Regular cardiac myocyte (primary cell): ENCODE measurements at places on chromosomes 16 and 17. TPM values are rescaled to one million over a fixed set of nuclear protein-coding genes. Genes with fewer than 3 reads are reported as not detected.

Gene ETV4
- 1.1 and 3.6 TPM in 2 replicates for total RNA-seq

Gene MT2A
- total RNA-seq: 190 and 238 TPM in 2 replicates

Gene GABARAPL2
- 35.9 and 42.8 TPM in 2 replicates for total RNA-seq

Gene IRX5
- 1.7 TPM in 2 replicates for total RNA-seq

Gene CPD
- 81.7 and 219 TPM in 2 replicates for total RNA-seq

Gene CDRT15L2
- not detected in 2 replicates for total RNA-seq

Gene NXN
- 2.1 and 6.5 TPM in 2 replicates for total RNA-seq

Gene TNFSF12
- 3.6 and 14.1 TPM in 2 replicates for total RNA-seq

Gene NPIPB6
- under 0.01 TPM in 1 of 2 replicates, not detected in the other for total RNA-seq

Gene CCL13
- 4.8 TPM in 1 of 2 replicates, not detected in the other for total RNA-seq

Gene MT1H
- 0.77 TPM in 1 of 2 replicates, not detected in the other for total RNA-seq

Gene GJC1
- total RNA-seq: 15.8 and 40.6 TPM in 2 replicates

Gene ASPA
- 0.19 and 0.85 TPM in 2 replicates for total RNA-seq

Gene E2F4
- 37.8 and 66.9 TPM in 2 replicates for total RNA-seq

Gene FAM20A
- total RNA-seq: 1.7 and 10.4 TPM in 2 replicates

Gene EPN3
- total RNA-seq: not detected in 2 replicates

Gene CDH5
- total RNA-seq: 4.2 and 23.2 TPM in 2 replicates

Gene MKS1
- 10.4 and 13.8 TPM in 2 replicates for total RNA-seq

Gene MT4
- not detected in 2 replicates for total RNA-seq

Gene CAPNS2
- 0.28 and 0.38 TPM in 2 replicates for total RNA-seq

Gene MAPT
- under 0.01 TPM in 2 replicates for total RNA-seq
